ENCODE measurements at places on chromosomes 16 and 17.

DNA sequence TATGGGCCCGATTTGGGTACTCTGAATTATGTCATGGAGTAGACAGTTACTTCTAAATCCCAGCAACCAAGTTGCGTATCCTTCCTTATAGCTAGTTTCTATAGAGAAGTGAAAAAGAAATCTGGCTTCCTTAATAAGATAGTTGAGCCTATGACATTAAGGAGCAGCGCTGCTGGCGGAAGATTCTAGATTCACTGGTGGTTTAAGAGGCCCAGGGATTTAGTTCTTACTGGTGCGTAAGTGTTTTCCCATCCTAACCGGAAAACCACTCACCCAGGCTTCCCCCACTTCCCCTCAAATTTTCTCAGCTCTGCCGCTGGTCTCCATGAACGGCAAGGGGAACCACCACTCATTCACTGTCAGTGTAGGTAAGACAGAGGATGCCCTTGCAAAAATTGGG, 230.4 kb downstream of the CPPED1 start:
- no peak for DNase-seq

GRCh38 chr17:71168053-71168741, 952.6 kb upstream of the SOX9 start:
- no peak for DNase-seq

GRCh38 chr17:41360296-41360995, 9.2 kb downstream of the KRT33B start:
- DNase-seq = no peak

- no peak for DNase-seq
Measured at GRCh38 chr16:74731853-74732477, 31.3 kb upstream of the MLKL start.

GRCh38 chr17:42337442-42337841, 49.1 kb downstream of the STAT5A start:
- peak; percentile 77 for DNase-seq

DNA sequence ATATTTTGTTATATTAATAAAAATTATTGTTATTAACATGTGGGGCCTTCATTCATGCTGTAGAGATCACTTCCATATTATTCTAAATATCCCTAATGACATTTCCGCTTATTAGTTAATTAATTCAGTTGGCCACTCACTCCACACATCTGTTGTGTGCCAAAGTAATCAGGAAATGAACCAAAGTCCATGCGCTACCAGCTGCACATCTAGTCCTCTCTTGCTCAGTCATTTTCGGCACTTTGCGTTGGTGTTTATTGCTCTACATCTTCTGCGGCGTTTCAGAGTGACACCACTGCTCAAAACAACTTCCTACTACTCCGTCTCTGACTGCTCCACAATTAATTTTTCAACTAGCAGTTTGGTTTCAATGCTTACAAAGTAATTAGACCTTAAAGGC, 101.4 kb upstream of the ZFHX3 start:
- DNase-seq = no peak

DNA sequence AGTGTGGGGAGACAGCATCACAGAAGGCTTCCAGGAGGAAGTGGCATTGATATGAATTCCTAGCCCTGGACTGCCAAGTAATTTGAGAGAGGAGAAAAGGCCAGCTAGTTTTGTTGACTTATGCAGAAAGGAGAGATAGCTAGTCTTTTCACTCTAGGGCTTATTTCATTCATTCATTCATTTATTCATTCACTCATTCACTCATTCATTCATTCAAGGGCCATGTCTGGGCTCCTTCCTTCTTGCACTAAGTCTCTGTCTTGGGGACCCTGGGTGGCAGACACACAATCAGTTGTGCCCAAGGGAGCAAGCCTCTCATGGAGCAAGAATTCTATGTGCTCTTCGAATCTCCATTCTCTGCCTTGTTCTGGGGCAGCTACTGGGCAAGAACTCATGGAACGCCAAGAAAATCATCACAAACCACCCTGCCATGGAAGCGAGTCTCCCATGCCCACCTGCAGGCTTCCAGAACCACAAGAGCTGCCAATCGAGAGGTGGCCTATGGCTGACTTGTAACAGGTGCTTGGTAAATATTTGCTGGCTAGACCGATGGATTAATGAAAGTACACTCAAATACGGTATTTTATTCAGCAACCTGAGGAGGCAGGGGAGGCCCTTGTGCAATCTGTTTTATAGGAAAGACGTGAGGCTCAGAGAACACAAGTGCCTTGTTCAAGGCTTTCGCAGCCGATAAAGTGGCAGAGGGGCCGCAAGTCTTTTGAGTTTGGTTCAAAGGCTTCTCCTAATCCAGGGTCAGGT, 223.6 kb downstream of the XYLT1 start:
- no peak for DNase-seq

- no peak for DNase-seq
Measured at GRCh38 chr17:80611816-80612215, 67.2 kb downstream of the RPTOR start.

DNA sequence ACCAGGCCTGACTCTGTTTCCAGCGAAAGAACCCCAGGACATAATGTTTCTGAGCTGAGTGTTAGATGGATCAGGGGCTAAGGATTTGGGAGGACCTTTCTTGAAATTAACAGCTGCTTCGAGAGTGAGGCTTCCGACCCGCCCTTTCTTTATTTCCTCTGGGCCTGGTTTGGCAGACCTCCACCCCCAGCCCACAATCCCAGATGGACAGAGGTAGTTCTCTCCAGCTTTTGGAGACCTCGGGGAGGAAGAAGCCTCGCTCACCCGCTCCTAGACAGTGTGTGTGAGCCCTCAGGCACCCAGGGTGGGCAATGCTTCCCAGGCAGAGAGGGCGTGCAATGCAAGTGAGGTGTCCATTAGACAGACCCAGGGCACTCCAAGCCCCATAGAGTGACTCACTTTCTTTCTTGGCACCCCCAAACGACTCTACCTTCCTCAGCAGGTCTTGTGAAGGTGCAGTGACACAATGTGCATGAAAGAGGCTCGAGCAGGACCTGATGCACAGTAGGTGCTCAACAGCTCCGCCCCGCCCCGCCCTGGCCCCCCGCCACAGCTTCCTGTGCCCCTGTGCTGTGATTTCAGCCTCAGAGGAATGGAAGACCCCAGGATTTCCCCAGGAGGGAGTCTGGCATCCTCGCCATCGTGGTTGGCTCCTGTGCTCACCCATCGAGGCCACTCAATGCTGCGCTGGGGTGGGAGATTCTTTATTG, 50.7 kb upstream of the TOB1 start:
- no peak for DNase-seq

DNA sequence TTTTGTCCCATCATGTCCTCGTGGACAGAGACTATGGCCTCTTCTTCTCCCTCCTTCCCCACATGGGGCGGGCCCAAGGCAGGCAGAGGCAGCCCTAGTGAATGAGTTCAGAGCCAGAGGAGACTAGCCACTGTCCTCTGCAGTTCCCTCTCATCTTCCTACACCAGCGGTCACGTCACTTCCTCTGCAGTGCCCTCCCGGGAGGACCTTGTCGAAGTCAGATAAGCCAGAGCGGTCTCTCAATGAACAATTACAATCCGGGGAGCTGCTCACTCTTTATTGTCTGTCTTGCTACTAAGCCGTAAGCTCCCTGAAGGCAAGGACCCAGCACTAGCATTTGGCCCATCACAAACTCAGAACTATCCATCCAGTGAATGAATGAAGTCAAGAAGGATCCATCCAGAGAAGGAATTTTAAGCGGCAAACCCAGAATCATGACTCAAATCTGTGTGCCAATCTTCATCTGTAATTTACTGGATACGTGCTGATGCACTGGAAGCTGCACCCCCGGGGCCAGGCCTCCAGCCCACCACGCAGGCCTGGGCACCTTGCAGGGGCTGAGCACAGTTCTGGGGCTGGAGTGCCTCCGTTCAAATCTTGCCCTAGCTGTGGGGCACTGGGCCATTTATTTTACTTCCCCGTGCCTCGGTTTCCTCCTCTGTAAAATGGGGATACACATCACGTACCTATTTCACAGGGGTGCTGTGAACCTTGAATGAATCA, 18.1 kb downstream of the ZNF423 start:
- no peak for DNase-seq

- no peak for DNase-seq
Measured at GRCh38 chr17:56347639-56348038, 194.4 kb downstream of the ANKFN1 start.

- DNase-seq = peak; percentile 26
Measured at GRCh38 chr17:58120195-58120822, 27.9 kb upstream of the OR4D1 start.

- DNase-seq = peak; percentile 14
Measured at GRCh38 chr16:58425756-58426494, 33.7 kb downstream of the GINS3 start.

DNA sequence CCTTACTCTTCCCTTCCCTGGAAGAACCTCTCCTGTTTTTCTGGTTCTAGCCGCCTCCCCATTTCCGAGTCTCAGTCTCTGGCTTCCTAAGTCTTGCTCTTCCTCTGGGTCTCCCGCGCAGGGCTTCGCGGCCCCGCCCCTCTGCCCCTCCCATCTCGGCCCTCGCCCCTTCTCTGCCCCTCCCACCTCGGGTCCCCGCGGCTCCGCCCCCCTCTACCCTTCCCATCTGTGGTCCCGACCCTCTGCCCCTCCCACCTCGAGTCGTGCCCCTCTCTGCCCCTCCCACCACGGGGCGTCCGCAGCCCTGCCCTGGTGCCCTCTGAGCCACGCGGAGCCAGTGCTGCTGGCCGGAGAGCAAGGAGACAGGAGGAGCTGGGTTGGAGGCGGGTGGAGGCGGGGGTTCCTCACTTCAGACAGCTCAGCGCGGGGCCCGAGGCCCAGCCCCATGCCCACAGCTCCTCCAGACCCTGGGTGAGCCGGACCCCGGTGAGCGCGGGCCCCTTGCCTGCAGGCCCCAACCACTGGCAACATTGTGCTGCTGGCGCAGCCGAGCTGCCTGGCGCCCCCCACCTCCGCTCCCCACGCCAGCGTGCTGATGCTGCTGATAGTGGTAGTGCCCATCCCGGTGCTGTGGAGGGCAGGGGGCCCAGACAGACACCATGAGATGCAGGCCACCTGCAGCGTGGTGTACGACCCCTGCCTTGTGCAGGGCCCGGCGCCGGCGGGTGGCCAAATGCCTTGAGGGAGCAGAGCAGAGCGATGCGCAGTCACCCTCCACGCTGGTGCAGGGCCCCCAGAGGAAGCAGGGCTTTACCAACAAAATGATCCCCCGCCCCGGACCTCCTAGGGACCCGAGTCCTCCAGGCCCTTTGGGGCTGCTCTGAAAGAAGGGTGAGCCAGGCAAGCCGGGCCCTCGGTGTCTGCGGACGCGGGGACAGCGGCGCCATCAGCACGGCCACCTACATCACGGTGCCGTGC, 2115.3 kb downstream of the TP53TG3F start:
- no peak for DNase-seq

GRCh38 chr17:51430591-51430990, 170.2 kb downstream of the UTP18 start:
- no peak for DNase-seq

GRCh38 chr17:40015998-40016985, 1.1 kb downstream of the CSF3 start:
- DNase-seq = no peak

- DNase-seq = peak; percentile 74
Measured at GRCh38 chr17:47229535-47230443, 20.6 kb downstream of the MYL4 start.

DNA sequence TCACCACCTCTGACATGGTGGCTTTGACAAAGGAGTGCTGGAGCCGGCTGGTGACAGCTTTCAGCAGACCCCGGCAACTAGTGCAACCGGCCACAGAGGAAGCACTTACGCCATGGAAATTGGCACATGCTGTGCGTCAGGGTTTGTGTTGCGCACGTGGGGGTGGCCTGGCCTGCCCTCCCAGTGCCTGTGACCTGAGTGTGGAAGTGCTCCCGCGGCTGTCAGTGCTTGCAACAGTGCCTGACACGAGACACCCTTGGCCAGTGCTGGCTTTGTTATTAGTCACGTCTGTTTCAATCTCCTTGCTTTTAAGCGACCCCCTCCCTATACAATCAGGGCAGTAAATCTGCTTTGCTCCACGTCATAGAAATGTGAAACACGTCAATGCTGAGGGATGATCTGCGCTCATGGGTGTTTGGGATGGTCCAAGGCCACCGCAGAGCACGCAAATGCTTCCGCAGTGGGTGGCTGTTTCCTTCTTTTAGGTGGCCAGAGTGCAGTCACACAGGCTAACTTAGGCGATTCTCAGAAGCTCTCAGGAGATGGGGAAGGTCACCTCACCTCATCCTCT, 64.3 kb downstream of the PGS1 start:
- DNase-seq = no peak

- no peak for DNase-seq
Measured at GRCh38 chr17:60554377-60554788, 28.3 kb upstream of the APPBP2 start.

DNA sequence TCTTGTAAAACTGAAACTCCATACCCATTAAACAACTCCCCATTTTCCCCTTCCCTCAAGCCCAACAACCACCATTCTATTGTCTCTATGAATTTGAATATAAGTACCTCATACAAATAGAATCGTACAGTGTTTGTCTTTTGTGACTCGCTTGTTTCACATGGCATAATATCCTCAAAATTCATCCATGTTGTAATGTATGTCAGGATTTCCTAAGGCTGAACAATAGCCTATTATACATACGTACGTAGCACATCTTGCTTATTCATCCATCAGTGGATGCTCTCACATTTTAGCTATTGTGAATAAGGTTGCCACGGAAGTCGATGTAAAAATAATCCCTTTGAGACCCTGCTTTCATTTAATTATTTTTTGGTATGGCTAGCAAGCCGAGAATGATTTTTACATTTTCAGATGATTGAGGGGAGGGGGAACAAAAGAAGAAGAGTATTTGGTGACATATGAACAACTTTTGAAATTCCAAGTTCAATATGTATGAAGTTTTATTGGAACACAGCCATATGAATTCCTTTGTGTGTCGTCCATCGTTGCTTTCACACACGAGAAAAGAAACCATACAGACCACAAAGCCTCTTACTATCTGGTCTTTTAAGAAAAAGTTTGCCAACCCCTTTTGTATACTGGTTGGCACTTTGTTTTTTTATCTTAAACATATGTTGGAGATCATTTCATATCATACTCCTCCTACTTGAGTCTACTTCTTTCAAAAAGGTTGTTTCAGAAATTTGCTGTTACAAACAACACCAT, 371.2 kb downstream of the NPIPA8 start:
- no peak for DNase-seq

- DNase-seq = no peak
Measured at GRCh38 chr17:8447799-8448198, 12.1 kb downstream of the NDEL1 start.

GRCh38 chr16:194516-194915, 14.3 kb downstream of the HBQ1 start:
- no peak for DNase-seq

DNA sequence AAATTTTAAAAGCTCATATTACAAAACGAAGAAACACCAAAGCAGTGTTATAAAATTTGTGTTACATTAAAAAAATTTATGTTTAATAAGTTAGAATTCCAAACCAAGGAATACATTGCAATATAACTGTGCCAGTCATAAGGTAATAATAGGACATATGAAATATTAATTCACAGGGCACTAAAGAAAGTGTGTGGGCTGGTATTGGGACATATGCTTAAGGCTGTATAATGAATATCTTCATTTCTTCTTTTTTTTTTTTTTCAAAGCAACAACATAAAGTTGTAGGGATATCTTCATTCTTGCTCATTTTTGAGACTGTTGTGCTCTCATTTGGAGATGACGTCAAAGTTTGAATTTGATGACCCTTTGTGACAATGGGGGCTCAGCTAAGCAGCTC, 17.5 kb upstream of the FBXO47 start:
- no peak for DNase-seq

- DNase-seq = no peak
Measured at GRCh38 chr16:19716183-19716582, 1.8 kb downstream of the KNOP1 start.

Data from stimulated activated CD4-positive, alpha-beta T cell treated with anti-CD3 and anti-CD28 coated beads, Interleukin-2, amount 100 ng/mL, for 24 hours (primary cell).